ENCODE measurements at places on chromosomes 5 and 9.

DNA sequence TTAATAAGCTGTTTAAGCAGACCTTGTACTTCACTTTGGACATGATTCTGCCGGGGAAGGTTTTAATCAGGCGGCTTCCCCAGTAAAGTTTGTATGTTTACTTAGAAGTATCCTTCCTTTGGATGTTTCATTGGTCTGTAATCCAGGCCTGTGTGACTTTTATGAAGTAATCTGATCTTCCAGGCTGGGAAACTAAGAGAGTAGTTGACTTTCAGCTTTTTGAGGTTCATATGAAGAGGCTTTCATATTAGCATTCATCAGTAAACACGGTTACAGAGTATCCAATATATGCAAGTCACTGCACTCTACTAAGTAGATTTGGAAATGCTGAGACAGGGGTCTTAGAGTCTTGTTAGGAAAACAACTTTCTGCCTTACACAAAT lies 1.1 kb downstream of the DNAJC21 start:
- DNase-seq, result no peak

- no peak for DNase-seq
Observed at GRCh38 chr9:76374783-76375559, 19.3 kb downstream of the RFK start.

DNA sequence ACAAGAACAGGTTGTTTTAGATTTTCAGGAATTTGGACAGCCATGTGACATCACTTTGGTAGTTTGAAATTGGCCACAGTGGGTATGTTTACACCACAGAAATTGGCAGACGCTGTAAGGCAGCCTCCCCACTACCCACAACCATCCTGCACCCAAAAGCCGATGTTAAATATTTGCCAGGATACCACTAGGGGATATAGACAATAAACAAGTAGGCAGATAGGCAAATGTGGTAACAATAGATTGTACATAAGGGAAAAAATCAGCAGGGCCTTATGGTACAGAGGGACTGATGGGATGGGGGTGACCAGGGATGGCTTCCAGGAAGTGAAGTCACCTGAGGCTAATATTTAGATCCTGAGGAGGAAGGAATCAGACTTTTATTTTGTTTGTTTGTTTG lies 31.1 kb upstream of the DUSP1 start:
- no peak for DNase-seq

DNA sequence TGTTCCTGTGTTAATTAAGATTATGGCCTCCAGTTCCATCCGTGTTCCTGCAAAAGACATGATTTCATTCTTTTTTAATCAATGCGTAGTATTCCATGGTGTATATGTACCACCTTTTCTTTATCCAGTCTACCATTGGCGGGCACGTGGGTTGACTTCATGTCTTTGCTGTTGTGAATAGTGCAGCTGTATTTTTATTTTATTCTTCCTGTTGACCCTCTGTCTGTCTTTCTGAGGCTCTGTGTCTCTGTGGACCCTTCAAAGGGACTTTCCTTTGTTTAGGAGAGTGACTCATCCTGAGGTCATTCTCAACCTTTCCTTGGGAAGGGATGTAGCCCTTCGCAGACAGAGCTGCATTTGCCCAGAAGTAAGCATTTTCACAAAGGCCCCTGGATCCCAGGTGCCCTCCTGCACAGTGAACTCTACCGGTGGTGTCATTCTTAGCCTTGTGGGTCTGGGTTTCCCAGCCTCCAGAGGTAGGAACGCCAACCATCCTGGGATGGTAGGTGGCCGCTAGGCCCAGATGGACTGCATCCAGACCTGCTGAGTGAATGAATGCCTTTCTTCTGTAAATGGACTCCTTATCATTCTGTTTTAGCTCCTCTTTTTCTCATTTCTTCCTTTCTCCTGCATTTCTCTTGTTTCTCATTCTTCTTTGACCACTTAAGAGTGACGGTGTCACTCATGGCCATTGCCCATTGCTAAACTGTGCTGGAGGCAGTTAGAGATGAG lies 22.4 kb downstream of the TRIO start:
- no peak for DNase-seq
